Stimulated activated CD8-positive, alpha-beta memory T cell treated with anti-CD3 and anti-CD28 coated beads, Interleukin-12 subunit alpha, Interleukin-12 subunit beta, amount 100 ng/mL, for 1 hour (primary cell): ENCODE measurements at places on chromosomes 6 and 20.

- no peak for DNase-seq
Measured at GRCh38 chr20:13852306-13852705, 67.5 kb downstream of the NDUFAF5 start.

DNA sequence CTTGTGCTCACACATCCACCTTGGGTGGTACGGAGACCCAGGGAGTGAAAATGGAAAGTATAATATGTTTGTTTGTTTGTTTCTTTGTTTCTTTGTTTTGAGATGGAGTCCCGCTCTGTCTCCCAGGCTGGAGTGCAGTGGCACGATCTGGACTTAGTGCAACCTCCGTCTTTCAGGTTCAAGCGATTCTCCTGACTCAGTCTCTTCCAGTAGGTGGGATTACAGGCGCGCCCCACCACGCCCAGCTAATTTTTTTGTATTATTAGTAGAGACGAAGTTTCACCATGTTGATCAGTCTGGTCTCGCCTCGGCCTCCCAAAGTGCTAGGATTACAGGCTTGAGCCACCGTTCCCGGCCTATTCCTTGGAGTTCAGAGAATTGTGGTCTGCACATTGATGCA, 115.4 kb downstream of the TRIM27 start:
- no peak for DNase-seq

DNA sequence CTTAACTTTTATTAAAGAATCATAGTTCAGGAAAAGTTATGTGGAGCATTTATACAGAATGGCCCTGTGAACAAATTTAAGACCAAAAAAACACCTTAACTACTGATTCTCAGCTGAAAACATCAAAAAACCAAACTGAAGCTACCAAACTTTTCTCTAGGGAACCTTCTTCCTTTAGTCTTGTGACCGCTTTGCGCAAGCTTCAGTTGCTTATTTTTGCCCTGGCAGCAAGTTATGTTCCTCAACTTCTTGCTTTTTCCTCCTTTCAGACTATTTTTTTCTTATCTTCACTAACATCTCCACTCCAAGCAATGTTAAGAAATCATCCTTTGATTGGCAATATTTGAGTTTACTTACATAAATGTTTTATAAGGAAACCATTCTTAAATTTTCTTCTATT, 100.1 kb downstream of the MYB start:
- no peak for DNase-seq

GRCh38 chr20:52529826-52530225, 338.2 kb upstream of the ZFP64 start:
- no peak for DNase-seq

GRCh38 chr6:55918639-55919038, 43.2 kb upstream of the BMP5 start:
- no peak for DNase-seq

DNA sequence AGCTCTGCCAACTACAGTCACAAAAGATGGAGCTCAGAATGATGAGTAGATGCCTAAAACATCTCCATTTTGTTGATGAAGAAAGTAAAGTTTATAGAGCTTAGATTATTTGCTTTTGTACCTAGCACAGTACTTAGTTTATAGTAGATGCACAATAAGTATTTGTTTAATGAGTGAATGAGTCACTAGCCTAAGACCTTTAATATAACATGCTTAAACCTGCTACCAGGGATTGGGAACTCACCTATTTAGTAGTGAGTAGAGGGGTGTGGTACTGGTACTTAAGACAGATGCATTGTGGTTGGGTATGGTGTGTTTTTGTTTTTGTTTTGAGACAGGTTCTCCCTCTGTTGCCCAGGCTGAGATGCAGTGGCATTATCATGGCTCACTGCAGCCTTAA, 35.8 kb downstream of the TRIM38 start:
- no peak for DNase-seq

DNA sequence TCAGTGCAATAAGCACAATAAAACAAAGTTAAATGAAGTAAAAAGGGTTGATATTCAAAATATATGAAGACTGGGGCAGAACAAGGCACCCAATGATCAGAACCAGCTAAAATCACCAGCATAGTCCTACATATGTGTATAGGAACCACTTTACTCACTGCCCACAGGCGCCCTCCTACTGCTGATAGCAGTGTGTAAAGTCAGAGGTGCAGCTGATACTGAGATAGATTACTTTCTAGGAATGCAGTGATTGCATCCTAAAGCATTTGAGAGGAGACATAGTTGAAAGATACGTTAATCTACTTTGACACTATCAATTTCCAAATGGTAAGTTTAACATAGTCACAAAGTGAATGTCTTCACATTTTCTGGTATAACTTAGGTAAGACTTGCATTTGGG, 161.1 kb upstream of the MCHR2 start:
- no peak for DNase-seq

DNA sequence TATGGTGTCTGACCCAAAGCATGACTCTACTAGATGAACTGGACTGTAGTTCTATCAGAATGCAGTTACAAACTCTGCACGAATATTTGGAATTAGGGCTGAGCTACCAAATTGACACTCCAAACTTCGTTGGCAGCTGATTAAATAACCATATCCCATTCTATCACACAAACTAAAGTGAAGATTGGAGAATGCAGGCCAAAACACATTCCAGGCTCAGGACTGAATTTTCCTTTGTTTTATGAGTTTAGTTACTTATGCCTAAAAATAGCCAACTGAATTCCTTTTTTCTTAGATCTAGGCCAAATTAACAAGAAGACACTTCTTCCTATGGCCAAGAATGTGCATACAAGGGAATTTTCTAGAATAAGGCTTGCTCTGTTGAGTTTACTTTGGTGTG, 9.7 kb upstream of the KIAA0408 start:
- DNase-seq: no peak

GRCh38 chr20:38791291-38791690, 14.2 kb upstream of the PPP1R16B start:
- no peak for DNase-seq

- no peak for DNase-seq
Measured at GRCh38 chr20:42350521-42350920, 732.3 kb upstream of the CHD6 start.

DNA sequence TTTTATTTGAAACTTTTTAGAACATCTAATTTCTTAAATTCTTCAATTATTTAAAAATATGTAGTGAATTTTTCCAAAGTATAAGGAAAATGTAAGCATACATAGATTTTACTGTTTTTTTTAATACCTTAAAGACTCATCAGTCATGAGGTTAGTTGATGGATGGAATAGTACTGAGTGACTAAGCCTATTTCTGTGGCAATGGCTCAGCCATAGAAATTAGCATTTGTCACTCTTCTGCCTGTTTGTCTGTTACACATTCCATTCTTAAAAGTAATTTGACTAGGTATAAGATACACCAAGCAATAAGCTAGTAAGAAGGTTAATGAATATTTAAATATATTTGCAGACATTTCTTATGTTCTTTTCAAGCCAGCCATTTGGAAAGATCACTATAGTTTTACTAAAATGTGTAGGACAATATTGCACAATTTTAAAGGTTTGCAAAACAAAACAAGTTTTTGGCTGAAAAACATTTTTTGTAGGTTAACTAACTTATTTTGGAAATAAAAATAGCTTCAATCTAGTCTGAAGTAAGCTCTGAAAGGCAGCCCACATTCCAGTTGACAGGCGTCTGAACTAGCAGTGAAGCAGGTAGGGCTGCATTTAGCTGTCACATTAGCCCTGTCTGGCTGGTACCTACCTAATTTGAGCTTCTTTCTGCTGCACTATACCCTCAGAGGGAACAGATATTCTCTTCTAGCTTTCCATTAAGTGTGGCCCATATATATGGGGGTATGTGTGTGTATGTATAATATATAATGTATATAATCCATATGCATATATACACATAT, 385.7 kb downstream of the GRIK2 start:
- no peak for DNase-seq

DNA sequence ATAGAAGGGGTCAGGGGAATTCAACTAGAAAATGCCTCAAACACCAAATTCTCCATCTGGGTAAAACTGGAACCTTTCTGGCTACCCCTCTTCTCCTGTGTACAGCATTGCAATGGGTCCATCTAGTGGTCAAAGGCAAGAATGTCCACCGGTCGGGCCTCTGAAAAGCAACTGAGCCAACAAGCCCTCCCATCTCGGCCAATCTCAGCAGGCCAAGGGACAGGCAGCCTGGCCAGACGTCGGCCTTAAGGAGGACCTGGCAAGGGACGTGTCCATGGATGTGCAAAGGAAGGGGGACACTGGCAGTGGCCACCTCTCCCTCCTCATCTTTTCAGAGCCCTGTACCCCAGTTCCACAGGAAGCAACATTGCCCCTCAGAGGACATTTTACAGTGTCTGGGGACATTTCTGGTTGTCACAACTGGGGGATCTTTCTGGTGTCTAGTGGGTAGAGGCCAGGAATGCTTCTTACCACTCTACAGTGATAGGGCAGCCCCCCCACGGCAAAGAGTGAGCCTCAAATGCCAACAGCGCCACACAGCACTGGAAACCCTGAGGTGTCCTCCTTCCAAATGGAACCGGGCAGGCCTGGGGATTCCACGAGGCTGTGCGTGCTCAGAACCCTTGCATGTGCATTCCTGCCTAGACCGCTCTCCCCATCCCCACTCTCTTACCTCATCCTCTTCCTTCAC, 99.8 kb upstream of the FOXA2 start:
- no peak for DNase-seq

GRCh38 chr6:129710450-129711270, 683 bp upstream of the ARHGAP18 start:
- DNase-seq: no peak

DNA sequence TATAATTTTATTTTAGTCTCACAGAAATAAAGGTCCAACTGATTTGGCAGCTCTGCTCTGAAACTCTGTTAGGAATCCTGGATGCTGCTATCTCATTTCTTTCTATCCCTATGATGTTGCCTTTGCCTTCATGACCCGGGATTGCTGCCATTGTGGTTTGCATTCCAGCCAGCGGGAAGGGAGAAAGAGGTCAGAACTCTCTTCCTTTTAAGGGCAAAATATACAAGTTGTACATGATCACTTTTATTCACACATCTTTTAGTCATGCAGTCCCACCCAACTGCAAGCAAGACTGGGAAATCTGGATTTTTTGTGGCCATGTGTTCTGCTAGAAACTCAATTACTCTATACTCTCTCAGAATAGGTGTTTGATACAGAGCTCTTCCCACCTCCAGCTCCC, 263.1 kb upstream of the ZFP64 start:
- no peak for DNase-seq

GRCh38 chr6:163243692-163244589, 170.6 kb upstream of the QKI start:
- DNase-seq: no peak

DNA sequence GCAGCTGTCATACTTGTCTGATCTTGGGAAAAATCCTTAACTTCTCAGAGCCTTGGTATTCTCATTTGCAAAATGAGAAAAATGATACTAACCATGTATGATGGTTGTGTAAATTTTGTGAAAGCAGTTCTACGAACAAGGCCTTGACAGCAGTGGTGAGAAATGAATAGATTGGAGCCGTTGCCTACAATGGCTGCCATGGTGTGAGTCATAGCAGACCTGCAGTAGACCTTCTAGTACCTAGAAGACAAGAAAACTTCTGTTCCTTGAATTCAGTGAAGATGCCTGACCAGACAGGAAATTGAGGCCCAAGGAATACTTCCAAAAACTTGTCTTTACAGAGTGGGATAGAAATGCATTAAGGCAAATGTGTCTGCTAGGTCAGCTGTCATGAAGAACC, 338.9 kb downstream of the QKI start:
- no peak for DNase-seq

DNA sequence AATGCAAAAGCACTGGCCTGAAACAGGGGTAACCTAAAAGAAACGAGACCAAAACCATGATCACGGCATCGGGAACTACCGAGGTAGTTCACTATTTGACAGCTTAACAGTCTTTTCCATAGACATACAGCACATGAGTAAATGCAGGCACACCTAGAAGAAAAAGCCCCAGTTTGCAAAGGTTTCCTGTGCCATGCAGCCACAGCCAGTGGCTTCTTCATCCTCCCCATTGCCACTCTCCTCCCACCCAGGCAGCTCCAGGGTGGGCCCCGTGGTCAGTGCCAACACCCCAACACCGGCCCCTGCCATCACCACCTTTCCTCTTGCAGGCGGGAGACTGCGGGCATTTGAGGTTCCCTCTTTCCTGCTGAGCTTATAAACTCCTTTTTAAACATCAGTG, 115.4 kb downstream of the SLC23A2 start:
- DNase-seq: no peak

- no peak for DNase-seq
Measured at GRCh38 chr6:55578537-55579363, at the start of gene HMGCLL1. Gene HMGCLL1 (minus strand): TSS chr6:55579192. CDS start chr6:55579055, 137 bp downstream.

DNA sequence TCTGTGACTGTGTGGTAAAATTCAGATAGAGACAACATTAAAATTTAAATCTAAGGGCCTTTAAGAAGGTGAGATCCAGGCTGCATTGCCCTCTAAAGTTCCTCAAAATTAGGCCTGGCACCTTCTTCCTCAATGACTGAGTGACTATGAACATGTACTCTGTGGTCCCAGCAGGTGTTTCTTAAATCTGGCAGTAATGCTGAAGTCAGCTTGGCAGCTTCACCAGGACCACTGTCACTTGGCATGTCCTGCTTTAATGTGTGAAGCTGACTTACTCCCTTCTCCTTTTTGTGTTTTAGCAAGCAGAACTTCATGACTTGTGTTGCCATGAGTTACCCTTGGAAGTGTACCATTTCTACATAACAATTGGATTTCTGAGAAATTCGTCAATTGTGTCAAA, 141.7 kb downstream of the NKAIN2 start:
- no peak for DNase-seq

GRCh38 chr20:41573955-41574354, 44.2 kb downstream of the CHD6 start:
- no peak for DNase-seq

DNA sequence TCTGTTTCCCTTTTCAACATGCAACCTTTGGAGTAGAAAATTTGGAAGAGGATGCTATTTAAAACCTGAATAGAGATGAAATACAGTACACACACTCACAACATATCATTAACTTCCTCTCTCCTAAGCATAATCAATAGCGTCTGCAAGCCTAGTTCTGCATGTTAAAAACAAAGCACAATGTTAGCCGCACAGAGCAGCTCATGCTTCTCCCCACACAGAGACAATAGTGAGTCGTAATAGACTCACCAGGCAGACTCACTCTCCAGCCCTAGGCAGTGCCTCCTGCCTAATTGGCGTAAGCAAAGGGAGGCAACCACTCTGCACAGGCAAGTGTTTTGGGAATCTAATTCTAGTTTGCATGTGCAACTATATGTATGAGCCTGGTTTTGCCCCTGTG, 45.8 kb upstream of the ARID1B start:
- no peak for DNase-seq

DNA sequence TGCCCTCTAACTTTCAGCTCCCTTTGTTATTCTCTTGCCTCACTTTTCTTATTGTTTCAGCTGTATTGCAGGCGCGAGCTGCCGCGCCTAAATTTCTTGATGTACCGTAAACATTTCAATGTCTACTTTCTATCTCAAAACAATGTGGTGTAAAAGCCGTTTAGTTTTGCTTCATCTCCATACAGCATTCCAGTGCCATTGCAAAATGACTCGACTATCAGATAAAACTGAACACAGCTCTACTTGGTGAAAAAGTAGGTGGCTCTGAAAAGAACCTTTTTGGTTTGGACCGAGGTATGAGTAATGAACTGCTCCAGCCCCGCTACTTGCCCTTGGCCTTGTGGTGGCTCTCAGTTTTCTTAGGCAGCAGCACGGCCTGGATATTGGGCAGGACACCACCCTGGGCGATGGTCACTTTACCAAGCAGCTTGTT, 74.6 kb downstream of the OR2B2 start:
- no peak for DNase-seq
